Stimulated activated CD4-positive, alpha-beta T cell treated with anti-CD3 and anti-CD28 coated beads, TNF-alpha, amount 100 ng/mL, for 24 hours (primary cell): ENCODE measurements at places on chromosomes 1 and 21.
A peak's percentile ranks its signal among the peaks of the same experiment; 100 is the strongest.

DNA sequence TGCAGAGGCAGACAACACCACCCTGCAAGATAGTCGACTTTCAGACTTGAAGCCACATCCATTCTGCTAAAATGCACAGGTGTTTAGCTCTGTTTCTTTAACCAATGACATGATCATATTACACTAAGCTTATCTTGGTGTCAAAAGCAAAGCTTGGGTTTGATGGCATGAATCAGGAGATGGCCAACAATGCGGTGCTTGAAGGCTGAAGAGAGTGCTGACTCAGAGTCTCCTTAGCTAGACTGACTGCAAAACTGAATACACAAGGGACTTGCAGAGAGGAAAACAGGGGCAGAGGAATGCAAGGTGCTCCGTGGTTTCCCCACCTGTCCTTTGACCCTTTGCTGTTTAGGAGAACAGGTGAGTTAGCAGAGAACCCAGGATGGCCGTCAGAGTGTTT lies 262.6 kb downstream of the SIPA1L2 start:
- DNase-seq, result no peak

GRCh38 chr1:164423136-164423535 lies 135.8 kb upstream of the PBX1 start:
- no peak for DNase-seq

DNA sequence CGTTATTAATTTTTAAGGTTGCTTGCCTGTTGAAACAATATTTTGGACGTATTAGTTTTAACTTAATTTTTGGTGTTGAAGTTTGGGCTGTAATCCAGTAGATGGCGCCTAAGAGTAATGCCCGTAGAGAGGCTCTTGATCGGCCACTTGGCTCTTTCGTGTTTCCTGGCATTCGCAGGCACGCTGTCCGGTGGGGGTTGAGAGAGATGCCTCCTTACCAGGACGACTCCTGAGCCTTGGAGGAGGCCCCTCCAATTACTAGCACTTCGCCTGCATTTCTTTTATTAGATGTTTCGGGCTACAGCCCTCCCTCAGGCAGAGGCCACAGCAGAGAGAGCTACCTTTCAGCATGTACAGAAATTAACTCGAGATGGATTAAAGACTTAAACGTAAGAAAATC lies 12.0 kb downstream of the OR2M4 start:
- DNase-seq, result no peak

GRCh38 chr1:109240158-109241152 lies 8.9 kb upstream of the CELSR2 start:
- DNase-seq, result no peak

GRCh38 chr1:64691626-64692025 lies 53.2 kb upstream of the RAVER2 start:
- no peak for DNase-seq

GRCh38 chr1:198176179-198176578 lies 19.4 kb downstream of the NEK7 start:
- no peak for DNase-seq

DNA sequence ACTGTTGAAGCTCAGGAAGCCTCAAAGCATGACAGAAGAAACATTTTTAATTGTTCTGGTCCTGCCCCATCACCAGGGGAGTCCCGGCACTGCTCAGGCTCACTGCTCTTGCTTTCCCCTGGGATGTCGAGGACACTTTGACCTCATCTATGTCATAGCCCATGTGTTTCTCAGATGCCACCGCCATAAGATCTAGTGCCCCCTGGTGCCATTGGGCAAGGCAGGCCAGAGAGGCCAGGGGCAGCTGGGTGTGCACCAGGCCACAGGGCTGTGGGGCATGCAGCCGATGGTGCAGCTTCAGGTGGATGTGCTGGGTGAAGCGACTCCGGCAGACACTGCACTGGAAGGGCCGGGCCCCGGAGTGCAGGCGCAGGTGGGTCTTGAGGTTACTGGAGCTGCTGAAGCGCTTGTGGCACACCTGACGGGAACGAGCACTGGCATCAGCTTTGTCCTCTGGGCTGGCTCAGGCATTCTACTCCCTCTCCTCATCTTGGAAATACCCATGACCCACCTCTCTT lies 7.7 kb upstream of the CRYBG2 start:
- DNase-seq, result no peak

- peak; percentile 40 for DNase-seq
Measured at GRCh38 chr1:226939438-226940028, 561 bp upstream of the COQ8A start.

DNA sequence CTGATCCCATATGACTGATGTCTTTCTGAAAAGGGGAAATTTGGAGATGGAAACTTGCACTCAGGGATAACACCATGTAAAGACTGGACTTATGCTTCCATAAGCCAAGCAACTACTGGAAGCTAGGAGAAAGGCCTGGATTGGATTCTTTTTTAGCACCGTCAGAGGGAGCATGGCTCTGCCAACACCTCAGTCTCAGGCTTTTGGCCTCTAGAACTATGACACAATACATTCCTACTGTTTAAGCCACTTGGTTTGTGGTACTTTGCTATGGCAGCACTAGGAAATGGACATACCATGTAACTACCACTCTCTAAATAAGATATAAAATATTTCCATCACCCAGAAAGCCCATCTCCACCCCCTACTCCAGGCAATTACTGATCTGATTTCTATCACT lies 139.7 kb downstream of the CYYR1 start:
- DNase-seq, result no peak

DNA sequence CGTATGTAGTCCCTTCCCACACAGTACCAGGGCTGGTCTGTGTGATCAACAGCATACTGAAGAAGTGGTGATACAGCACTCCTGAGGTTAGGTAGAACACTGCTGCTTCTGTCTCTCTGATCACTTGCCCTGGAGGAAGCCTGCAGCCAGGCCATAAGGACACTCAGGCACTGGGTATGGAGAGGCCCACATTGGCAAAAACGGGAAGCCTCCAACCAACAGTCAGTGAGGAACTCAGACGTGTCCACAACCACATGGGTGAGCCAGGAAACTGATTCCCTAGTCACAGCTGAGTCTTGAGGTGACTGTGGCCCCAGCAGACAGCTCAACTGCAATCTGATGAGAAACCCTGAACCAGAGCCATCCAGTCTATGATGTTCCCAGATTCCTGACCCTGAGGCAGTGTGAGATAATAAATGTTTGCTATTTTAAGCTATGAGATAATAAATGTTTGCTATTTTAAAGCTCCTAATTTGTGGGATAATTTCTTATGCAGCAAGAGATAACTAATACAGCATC lies 62.5 kb downstream of the COQ8A start:
- no peak for DNase-seq

DNA sequence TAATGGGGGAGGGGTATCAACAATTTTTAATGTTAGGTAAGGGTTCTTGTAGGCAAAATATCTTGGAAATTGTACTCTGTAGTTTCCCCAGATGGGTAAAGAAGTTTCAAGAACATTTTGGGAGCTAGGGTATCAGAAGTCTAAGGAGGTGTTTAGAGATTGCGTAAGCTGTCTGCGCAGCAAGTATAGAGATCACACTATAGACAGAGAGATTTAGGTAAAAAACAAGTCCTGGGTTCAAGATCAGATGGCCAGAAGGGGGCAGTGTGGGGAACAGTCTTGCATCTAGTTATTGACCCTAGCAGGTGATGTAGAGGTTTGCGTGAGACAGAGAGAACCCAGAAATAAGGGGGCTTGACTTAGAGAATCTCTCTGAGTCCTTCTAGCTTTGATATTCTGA lies 80.8 kb downstream of the S1PR1 start:
- no peak for DNase-seq

GRCh38 chr1:159341736-159342135 lies 39.6 kb downstream of the FCER1A start:
- no peak for DNase-seq

GRCh38 chr1:15352128-15352957 lies 57.3 kb upstream of the EFHD2 start:
- peak; percentile 10 for DNase-seq

GRCh38 chr1:165575468-165576099 lies 31.8 kb downstream of the LRRC52 start:
- DNase-seq, result no peak

DNA sequence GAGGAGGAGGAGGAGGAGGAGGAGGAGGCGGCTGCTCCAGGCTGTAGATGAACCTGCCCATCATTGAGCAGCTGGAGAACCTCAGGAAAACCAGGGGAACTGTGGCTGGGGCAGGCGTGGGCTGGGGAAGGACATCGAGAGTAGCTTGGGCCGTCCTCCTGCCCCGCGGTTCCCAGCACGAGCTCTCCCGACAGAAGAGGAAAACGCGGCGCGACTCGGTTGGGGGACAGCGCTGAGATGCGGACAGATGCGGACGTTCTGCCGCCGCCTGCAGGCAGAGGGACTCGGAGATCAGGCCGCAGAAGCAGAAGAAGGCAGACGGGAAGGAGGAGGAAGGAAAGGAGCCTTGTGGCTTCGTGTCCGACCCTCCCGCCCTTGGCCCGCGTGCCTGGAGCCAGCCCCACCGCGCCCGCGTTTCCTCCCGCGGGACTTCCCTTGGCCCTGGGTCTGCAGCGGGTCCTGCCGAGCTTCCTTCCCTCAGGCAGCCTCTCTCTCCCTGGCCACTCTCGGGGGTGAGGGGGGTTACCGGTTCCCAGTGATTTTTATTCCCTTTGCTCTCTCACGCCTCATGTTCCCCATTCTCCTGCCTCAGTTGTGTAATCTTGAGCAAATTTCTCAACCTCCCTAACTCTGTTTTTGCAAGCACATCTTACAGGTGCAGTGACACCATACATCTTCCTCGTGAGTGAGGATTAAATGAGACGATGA lies 1.7 kb upstream of the TNFRSF9 start:
- DNase-seq, result no peak

DNA sequence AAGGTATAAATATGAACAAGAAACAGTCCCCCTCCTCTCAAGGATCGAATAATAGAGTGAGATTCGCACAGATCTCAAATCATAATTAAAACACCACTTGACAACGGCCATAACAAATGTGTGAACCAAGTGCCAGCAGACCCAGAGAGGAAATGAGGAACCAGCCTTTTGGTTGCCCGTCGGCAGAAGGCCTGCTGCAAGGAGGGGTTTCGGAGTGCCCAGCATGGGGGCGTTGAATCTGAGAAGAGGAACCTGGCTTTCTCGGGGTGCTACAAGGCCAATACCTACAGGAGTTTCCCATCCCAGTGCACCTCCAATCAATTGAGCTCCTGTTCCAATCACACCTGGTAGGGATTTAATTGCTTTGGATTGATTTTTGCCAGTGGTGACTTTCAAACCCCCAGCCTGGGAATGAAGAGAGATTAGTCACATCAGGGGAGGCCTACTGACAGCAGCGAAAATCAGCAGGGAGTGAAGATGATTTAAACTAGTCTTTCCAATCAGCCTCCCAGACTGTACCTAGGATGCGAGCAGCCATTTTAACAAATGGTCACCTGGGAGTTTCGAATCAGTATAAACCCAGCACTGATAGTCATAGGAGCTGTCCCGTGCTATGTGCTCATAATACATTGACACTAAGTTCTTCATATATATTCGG lies 263.8 kb downstream of the KAZN start:
- DNase-seq, result no peak

GRCh38 chr1:224623743-224624333 lies 7.7 kb downstream of the CNIH3 start:
- peak; percentile 25 for DNase-seq

DNA sequence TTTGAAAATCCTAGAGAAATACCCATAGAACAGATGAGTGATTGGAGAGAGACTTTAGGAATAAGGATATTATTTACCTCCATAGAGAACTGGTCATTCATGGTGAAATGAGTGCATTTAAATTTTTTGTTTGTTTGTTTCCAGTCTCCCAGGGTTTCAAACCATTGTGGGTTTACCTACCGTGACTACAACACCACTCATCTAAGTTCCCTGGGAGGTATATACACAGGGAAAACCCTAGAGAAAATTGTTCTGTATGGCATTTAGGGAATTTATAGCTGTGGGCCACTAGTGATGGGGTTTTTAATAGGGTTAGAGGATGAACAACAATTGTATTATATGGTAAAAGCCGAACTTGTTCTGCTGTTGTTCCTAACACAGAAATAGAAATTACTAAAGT lies 109.2 kb downstream of the USP25 start:
- DNase-seq, result no peak
